ENCODE measurements at places on chromosomes 1 and 21.

DNA sequence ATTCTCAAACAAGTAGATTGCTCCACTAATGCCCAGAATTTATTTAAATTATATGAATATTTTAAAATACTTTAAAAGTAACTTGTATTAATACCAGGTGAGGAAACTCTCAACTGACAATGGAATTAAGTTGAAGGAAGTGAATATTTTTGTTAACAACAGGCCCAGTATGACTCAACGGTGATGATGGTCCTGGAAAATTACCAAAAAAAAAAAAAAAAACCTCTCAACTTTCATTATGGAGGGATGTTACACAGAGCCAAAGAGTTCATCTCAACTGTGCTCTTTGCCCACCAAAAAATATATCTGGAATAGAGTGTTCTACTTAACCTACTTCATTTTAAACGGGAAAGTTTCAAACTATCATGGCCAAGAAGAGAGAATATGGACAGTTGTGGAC, 28.3 kb downstream of the CFH start:
- DNase-seq = no peak

GRCh38 chr1:43622471-43622870, 27.5 kb upstream of the KDM4A start:
- no peak for DNase-seq

- no peak for DNase-seq
Observed at GRCh38 chr1:178021950-178022349, 52.1 kb upstream of the SEC16B start.

- DNase-seq = no peak
Observed at GRCh38 chr1:26820784-26821269, 5.7 kb upstream of the ZDHHC18 start.

- peak; percentile 47 for DNase-seq
Observed at GRCh38 chr1:41811051-41811795, 107.5 kb downstream of the HIVEP3 start.

- DNase-seq = no peak
Observed at GRCh38 chr1:183830389-183830788, 25.5 kb downstream of the RGL1 start.

DNA sequence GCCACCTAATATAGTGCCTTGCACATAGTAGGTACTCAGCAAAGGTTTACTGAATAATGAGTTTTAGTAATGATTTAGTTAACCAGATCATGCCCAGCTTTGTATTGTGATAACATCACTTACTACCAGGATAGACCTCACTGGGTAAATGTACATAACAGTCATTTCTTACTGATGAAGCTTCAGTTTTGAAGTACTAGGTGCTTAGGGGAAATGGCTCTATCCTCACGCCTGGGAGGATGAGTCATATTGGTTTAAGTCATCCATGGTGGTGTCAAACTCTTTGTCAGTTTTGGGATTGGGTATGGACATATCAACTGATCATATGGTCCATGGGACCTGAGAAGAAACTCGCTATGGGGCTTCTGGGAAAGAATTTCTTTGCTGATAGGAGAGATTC, 90.6 kb upstream of the USP24 start:
- DNase-seq = no peak

- DNase-seq = no peak
Observed at GRCh38 chr1:109610609-109611307, 8.7 kb downstream of the GNAT2 start.
